ENCODE measurements at places on chromosomes 7 and 10. TPM values are rescaled to one million over a fixed set of nuclear protein-coding genes. Genes with fewer than 3 reads are reported as not detected.
A peak's percentile ranks its signal among the peaks of the same experiment; 100 is the strongest.

ELN gene
- total RNA-seq = not detected

SPDYE8 gene
- total RNA-seq = not detected

GDF2 gene
- total RNA-seq = not detected

MBL2 gene
- total RNA-seq = not detected

GTF2IRD2 gene
- total RNA-seq = 8.5 TPM

DNA sequence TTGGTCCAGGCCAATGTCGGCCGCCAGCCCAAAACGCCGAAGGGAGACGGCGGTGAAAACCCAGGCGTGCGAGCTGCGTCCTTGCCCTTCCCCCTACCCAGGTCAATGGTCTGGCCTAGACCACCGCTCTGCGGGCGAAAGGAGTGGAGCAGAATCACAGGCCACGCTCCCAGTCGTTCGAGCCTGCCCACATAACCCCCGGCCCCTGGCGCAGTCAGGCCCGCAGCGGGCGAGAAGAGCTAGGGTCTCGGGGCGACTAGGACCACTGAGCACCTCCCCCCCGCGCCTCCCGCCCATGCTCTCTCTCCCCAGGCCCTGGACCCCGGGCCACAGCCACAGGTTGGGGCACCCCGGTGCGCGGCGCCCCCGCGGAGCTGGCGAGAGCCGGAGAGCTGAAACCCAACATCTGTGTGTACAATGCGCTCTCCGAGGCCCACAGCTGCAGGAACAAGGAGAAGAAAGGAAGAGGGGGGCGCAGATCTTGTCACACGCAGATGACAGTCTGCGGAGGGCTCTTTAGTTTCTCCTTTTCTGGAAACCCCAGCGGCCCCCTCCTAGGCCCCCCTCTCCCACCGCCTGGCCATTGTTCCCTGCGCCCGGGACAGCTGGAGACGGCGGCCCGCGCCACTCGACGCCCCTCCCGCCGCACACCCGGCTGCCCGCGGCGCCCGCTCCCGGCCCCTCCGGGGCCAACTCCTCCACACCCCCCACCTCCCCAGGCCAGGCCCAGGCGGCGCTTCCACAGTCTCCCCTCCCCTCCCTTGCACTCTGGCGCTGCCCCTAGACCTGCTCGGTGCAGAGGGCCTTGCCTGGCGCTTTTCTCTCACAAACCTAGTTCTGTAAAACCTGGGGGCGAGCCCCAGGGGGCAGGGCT is 355.0 kb downstream of the DNAJB6 start:
- H3K4me3 ChIP-seq = peak overlapping the region; percentile 39
- H3K27ac ChIP-seq = peak overlapping the region; percentile 61
- no peaks in the 10 kb centered on the region for H3K36me3 ChIP-seq
- H3K27me3 ChIP-seq = peaks cover 47% of the 10 kb centered on the region
- DNase-seq = no peak

DNA sequence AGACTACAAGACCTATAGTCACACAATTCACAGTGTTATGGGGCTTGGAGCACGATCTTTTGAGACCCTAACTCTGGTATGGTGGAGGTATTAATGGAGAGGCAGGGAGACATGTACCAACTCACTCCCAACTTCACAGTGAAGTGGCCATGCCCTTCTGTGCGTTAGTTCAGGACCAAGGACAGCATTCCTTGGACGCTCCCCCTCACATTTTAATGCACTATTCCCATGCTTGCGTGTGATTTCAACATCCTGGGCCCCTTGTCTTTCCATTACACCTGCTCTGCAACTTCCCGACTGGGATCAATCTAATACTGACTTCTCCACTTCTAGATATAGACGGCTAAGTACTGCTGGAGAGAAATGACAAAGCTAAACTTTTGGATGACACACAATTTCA is 72.7 kb downstream of the PLCE1 start:
- no peaks in the 10 kb centered on the region for H3K27me3 ChIP-seq
- no peak overlapping the region for H3K27ac ChIP-seq
- H3K4me3 ChIP-seq = no peak overlapping the region
- DNase-seq = no peak
- no peaks in the 10 kb centered on the region for H3K4me1 ChIP-seq
- H3K36me3 ChIP-seq = no peaks in the 10 kb centered on the region

DNA sequence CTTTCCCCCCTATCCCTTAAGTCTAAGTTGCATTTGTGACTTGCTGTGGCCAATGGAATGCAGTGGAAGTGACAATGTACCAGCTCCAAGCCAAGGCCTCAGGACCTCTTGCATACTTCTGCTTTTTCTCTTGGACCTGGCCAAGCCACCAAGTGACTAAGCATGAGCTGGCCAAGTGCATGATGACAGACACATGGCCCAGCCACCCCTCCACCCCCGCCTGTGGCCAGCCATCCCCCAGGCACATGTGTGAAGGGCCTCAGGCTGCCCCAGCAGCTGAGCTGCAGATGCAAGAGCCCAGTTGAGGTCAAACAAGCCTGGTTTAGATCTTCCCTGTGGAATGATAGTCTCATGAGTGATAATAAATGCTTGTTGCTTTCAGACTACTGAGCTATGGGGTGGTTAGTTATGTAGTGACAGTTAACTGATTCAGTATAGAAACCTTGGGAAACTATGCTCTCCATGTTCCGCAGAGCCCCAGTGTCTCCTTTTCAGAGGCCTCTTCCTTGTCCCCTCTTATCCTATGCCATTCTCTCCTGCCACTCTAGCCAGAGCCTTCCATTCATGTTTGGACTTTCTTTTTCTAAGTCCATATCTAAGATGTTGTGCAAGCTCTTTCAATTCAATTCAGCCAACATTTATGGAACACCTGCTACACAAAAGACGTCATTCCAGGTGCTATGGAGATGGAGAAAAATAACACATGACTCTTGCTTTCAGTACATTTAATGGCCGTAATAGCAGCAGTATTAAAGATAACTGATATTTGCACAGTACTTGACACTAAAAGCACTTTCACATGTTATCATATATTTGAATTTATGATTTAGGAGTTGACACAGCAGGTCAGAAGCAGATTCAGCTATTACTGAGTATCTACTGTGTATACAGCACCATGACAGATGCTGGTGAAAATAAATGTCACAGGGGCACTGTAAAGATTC is 55.5 kb upstream of the LOXL4 start:
- no peaks in the 10 kb centered on the region for H3K36me3 ChIP-seq
- no peaks in the 10 kb centered on the region for H3K4me1 ChIP-seq
- no peak overlapping the region for H3K4me3 ChIP-seq
- peaks cover 2% of the 10 kb centered on the region for H3K27me3 ChIP-seq
- no peak overlapping the region for H3K27ac ChIP-seq
- no peak for DNase-seq

- H3K27ac ChIP-seq = peak overlapping the region; percentile 26
- H3K4me3 ChIP-seq = no peak overlapping the region
- no peaks in the 10 kb centered on the region for H3K27me3 ChIP-seq
- no peak for DNase-seq
- H3K4me1 ChIP-seq = peaks cover 55% of the 10 kb centered on the region
Measured at GRCh38 chr10:80477813-80478212, 23.7 kb downstream of the TSPAN14 start.

GRCh38 chr7:11875635-11876034 is 43.6 kb upstream of the THSD7A start:
- no peaks in the 10 kb centered on the region for H3K4me1 ChIP-seq
- no peaks in the 10 kb centered on the region for H3K36me3 ChIP-seq
- no peak overlapping the region for H3K4me3 ChIP-seq
- DNase-seq = no peak
- no peaks in the 10 kb centered on the region for H3K27me3 ChIP-seq

DNA sequence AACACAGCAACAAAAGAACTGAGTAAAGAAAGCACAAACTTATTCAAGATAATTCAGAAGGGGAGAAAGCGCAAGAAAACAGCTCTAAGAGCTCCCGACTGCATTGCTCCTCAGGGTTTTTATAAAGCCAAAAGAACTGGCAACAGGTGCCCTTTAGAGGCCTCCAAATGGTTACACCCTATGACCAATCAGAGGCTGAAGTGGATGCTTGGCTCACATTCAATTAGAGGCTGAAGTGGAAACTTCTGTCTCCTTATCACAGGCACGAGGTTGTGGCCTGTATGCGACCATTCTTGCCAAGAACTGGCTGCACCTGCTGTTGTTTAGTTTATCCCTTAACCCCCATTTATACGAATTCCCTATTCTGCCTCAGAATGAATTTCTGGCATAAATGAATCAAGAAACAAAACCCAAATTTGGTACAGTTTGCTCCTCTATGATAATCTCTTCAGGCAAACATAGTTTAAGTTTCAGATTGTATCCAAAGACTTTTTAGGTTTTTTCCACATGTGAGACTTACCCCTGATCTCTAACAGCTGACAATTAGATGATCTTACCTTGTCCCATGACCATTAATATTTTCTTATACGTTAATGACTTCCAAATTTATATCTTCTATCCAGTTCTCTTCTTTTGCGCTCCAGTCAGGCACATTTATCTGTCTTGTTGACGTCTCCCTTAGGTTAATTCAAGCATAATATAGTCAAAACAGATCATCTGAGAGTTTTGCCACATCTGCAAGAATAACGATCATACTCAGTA is 504.8 kb downstream of the NXPH1 start:
- no peaks in the 10 kb centered on the region for H3K4me1 ChIP-seq
- H3K27ac ChIP-seq = no peak overlapping the region
- H3K36me3 ChIP-seq = no peaks in the 10 kb centered on the region
- no peaks in the 10 kb centered on the region for H3K27me3 ChIP-seq

DNA sequence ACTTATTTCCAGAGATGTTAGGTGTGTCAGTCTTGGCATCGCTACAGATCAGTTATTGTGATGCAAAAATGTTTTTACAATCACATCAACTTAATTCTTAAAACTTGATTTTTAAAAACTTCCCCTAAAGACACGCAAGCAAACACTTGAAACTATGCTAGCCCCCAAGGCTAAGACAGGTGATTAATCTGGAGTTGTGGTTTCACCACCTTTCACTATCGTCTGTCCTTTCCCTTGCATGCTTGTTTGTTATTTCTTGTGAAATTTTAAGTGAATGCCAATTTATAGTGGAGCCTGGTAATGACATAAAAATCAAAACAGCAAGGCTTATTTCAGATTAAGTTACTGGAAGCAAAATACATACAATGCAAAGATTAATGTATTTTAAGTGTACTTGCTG is 70.4 kb downstream of the SLC35B4 start:
- H3K27me3 ChIP-seq = no peaks in the 10 kb centered on the region
- H3K4me3 ChIP-seq = no peak overlapping the region
- H3K27ac ChIP-seq = no peak overlapping the region
- no peaks in the 10 kb centered on the region for H3K4me1 ChIP-seq
- H3K36me3 ChIP-seq = no peaks in the 10 kb centered on the region
- no peak for DNase-seq

DNA sequence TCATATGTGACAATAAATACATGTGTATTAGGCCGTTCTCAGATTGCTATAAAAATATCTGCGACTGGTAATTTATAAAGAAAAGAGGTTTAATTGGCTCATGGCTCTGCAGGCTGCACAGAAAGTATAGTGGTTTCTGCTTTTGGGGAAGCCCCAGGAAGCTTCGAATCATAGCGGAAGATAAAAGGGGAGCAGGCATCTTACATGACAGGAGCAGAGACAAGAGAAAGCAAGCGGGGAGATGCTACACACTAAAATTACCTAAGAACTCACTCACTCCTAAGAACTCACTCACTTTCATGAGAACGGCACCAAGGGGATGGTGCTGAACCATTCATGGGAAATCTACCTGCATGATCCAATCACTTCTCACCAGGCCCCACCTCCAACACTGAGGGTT is 284.9 kb downstream of the OTUD1 start:
- DNase-seq = no peak
- peaks cover 2% of the 10 kb centered on the region for H3K27me3 ChIP-seq
- H3K4me3 ChIP-seq = no peak overlapping the region
- H3K27ac ChIP-seq = no peak overlapping the region

DNA sequence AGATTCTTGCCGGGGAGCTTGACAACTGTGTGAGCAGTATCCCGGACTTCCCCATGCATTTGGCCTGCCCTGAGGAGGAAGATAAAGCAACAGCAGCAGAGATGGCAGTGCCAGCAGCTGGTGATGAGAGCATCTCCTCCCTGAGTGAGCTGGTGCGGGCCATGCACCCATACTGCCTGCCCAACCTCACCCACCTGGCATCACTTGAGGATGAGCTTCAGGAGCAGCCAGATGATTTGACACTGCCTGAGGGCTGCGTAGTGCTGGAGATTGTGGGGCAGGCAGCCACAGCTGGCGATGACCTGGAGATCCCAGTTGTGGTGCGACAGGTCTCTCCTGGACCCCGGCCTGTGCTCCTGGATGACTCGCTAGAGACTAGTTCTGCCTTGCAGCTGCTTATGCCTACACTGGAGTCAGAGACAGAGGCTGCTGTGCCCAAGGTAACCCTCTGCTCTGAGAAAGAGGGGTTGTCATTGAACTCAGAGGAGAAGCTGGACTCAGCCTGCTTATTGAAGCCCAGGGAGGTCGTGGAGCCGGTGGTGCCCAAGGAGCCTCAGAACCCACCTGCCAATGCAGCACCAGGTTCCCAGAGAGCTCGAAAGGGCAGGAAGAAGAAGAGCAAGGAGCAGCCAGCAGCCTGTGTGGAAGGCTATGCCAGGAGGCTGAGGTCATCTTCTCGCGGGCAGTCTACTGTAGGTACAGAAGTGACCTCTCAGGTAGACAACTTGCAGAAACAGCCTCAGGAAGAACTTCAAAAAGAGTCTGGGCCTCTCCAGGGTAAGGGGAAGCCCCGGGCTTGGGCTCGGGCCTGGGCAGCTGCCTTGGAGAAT is 6.7 kb downstream of the PPRC1 start:
- peaks cover 25% of the 10 kb centered on the region for H3K4me1 ChIP-seq
- no peak overlapping the region for H3K4me3 ChIP-seq
- H3K27ac ChIP-seq = no peak overlapping the region
- peaks cover 55% of the 10 kb centered on the region for H3K36me3 ChIP-seq

- peaks cover 13% of the 10 kb centered on the region for H3K27me3 ChIP-seq
- peaks cover 12% of the 10 kb centered on the region for H3K4me1 ChIP-seq
- no peaks in the 10 kb centered on the region for H3K36me3 ChIP-seq
- no peak overlapping the region for H3K27ac ChIP-seq
- DNase-seq = no peak
Measured at GRCh38 chr10:8392216-8392615, 337.7 kb downstream of the GATA3 start.
